ENCODE measurements at places on chromosomes 6 and 20.

DNA sequence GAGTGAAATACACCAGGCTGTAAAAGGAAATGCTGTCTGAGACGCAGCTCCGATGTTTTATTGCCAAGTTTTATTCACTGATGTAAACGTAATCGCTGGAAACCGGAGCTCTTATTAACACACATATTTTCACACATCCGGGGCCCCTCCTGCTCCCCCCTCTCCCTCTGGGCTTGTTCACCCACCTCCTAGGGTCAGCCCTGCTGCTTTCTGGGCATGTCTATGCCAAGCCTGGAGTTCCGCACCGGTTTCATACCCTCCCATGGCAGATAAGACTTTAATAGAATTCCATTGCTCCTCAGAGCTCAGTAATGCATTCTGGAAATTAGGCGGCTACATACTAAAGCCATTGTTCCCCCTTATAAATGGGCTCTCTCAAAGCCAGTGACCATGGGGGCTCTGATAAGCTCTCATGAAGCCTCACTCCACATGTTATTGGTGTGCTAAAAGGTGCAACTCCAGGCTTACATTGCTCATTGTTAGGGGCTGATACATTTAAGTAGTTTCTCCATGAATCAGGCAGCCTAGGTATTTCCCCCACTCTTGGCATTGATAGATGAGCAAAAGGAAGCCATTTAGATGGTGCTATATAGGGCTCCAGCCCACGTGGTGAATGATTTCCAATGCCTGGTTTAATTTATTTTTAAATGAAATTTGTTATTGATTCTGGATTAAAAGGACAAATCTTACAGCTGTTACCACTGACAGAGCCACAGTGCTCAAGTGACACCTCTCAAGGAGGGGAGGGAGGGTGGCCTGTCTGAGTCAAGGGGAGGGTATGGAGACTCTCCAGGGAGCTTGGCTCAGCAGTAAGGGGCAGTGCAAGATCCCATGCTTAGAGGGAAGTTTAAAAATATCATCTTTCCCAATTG, 4.5 kb upstream of the VSTM2L start:
- no peak for DNase-seq

DNA sequence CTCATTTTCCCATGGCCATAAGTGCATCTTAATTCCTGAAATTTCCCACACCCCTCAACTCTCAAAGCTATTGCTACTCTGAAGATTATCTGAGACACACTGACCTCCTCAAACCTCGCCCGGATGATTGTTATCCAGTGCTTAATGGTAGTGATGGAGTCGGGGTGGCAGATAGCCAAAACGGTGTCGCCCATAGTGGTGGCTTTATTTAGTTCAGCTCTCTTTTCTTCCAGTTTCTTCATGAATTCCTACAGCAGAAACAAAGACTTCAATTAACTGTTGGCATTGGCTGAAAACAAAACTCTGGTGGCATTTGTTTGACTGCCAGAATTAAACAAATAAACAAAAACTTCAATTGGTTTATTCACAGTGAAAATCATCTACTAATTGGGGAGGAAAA, 165.4 kb downstream of the DST start:
- DNase-seq, result no peak

DNA sequence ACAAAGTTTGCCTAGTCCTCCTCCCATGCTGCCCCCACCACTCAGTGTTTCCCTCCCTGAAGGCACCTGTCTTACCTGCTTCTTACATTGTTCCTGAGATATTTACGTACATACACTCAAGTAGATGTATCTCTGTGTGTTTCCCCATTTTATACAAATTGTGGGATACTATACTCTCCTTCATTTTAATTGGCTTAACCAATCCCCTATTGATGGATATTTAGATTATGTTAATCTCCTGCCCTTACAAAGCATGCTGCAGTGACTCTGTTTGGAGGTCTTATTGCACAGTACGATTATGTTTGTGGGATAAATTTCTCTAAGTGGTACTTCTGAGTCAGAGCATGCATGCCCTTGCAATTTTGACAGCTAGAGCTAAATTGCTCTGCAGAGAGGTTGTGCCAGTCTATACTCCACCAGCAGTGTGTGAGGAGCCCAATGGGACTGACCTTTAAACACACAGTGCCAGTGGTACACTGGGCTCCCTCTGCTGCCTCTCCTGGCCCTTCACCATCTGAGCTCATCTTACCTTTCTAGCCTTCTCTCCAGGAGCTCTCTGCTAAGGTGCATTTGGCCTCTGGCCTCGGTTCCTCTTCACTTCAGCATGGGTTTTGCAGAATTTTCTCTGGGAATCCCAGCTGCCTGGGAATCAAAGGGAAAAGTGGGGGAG, 57.4 kb downstream of the LYRM2 start:
- DNase-seq, result no peak

GRCh38 chr6:168618546-168619315, 177.7 kb downstream of the SMOC2 start:
- DNase-seq, result no peak

- no peak for DNase-seq
Observed at GRCh38 chr6:3231247-3232016, 4.0 kb upstream of the TUBB2B start.

DNA sequence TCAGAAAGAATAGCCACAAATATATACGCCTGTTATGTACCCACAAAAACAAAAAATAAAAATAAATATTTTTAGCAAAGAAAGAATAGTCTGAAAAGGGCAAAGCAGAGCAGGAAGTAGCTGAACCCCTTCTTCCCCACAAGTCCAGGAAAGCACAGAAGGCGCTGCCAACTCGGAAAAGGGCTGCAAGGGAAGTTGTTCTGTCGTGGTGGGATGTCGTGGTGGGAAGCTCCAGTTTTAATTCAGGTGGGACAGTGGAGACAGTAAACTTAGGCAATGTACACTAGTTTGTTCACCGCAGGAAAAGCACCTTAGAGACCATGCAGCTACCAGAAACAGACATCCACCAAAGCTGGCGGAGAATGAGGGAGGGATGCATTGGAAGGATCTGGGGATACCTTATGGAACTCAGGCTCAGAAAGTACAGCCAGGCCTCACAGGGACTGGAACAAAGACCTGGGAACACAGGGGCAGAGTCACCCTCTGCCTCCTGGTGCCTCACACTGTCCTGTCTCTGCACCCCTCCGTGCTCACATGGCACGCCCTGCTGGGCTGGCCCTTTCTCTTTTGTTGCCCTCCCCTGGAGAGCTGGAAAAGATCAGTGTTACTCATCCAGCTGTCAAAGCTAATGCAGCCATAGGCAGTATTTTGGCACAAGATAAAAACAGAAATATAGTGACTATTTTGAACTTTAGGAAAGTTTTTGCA, 3.3 kb upstream of the APMAP start:
- DNase-seq, result no peak

Data from activated CD8-positive, alpha-beta memory T cell treated with anti-CD3 and anti-CD28 coated beads for 1 hour (primary cell).